Cardiac ventricle fibroblast (primary cell): ENCODE measurements at places on chromosomes 2 and 18. TPM values are rescaled to one million over a fixed set of nuclear protein-coding genes. Genes with fewer than 3 reads are reported as not detected.

NRP2 gene
- total RNA-seq: 8.2 and 13.2 TPM in 2 replicates

FN1 gene
- total RNA-seq: 86,957 and 92,056 TPM in 2 replicates

SERPINB4 gene
- 1.1 TPM in 1 of 2 replicates, not detected in the other for total RNA-seq

CPS1 gene
- total RNA-seq: 9.1 and 10.2 TPM in 2 replicates

POLR1B gene
- total RNA-seq: 10.5 and 11.0 TPM in 2 replicates

LINC00305 gene
- total RNA-seq: not detected in 2 replicates

CXCR2 gene
- total RNA-seq: not detected in 2 replicates
